ENCODE measurements at places on chromosomes 13 and 19. TPM values are rescaled to one million over a fixed set of nuclear protein-coding genes. Genes with fewer than 3 reads are reported as not detected.

The KLK5 gene
- not detected for total RNA-seq

The PABPC3 gene
- total RNA-seq: 0.14 TPM

The TSHZ3 gene
- total RNA-seq: 3.0 TPM

The GJB6 gene
- not detected for total RNA-seq

The TEKTIP1 gene
- total RNA-seq: 2.0 TPM

The CCDC8 gene
- 23.9 TPM for total RNA-seq

The ATP4B gene
- not detected for total RNA-seq

The KASH5 gene
- not detected for total RNA-seq

DNA sequence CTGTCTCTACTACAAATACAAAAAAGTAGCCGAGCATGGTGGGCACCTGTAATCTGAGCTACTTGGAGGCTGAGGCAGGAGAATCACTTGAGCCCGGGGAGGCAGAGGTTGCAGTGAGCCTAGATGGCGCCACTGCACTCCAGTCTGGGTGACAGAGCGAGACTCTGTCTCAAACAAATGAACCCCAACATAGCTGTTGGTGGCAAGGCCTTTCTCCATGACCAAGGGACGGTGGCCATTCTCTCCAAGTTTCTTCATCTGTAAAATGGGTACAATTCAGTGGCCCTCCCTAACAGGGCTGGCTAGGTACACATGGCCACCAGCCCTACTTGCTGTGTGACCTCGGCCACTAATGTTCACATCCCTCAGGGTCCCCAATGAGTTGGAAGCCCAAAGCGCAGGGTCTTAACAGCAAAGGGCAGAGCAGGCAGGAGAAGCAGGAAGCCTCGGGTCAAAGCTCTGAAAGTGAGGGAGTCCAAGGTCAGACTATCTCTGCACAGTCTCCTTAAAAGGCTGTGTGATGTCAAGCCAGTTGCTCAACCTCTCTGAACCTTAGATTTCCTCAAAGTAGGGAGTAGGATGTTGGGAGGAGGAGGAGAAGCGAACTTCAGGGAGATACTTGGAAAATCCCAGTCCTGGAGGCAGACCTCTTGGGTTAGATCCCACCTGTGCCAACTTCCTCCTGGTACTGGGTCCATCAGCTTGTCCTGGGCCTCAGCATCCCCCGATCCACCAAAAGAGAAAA lies 2.7 kb downstream of the JUND start:
- no peak for DNase-seq

- no peak for DNase-seq
These were observed 135.0 kb upstream of the KL start for GRCh38 chr13:32881074-32881776.

GRCh38 chr13:25440061-25440460 lies 68.3 kb downstream of the ATP8A2 start:
- no peak for DNase-seq

- no peak for DNase-seq
These were observed 12.7 kb upstream of the ZNF43 start for GRCh38 chr19:21848706-21849105.

GRCh38 chr13:44432650-44433049 lies 59.0 kb downstream of the SERP2 start:
- no peak for DNase-seq

GRCh38 chr19:7488736-7489353 lies at the start of gene PEX11G:
TSS of gene PEX11G (minus strand) at chr19:7489035. CDS start at chr19:7489010, 25 bp downstream.
- DNase-seq: peak; percentile 90

- no peak for DNase-seq
These were observed 1824.2 kb downstream of the OLFM4 start for GRCh38 chr13:54852831-54853230.

DNA sequence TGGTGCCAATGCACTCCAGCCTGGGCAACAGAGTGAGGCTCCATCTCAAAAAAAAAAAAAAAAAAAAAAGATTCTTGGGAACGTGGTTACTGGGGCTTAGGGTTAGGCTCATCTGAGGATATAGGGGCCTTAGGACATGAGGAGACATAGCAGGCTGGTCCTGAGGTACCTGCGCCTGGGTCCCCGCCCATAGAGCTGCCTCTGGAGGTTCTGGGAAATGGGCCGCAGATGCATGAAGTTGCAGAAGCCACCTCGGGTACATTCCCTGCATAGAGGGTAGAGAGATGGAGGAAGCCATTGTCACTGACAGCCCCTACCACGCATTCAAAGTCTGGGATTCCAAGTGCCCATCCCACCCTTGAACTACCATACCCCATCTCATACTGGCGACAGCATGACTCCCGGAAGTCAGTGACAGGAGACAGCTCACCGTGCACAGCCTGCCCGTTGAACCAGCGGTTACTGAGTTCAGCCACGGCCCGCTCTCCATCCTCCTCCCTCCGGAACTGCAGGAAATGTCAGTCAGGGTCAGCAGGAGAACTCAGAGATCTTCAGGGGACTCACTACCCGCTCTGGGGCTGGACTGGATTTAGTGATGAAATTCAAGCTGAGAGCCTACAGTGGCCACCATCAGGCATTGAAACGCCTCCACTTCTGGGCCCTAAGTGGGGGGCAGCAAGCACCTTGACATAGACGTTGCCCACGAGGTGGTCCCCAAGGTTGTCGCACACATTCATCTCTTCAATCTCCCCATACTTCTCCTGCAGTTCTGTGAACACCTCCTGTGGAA lies 1.4 kb downstream of the U2AF1L4 start:
- no peak for DNase-seq

DNA sequence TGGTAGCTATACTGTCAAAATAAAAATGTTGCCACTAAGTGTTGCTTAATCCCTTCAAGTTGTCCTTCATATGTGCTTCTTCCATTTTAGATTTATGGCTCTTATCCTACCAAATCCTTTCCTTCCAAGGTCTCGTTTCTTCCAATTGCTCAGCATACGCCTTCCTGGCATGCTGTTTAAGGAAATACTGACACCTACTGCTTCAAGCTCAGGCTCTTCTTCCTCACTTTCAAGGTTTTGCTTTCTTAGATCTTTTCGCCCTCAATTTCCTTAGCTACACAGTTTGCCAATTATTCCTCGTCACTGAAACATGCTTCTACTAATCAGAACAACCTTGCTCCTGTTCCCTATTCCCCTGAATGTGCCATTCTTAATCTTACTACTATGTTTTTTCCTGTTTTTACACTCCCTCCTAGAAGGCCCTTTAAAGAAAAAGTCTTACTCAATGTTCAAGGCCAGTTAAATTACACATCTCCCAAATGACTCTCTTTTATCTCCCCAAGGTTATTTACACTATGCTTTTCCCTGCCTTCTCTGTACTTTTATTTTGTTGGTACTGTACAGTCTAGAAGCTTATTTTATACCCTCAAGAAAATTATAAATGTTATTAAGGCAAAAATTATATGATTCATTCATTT lies 343.1 kb downstream of the MZT1 start:
- DNase-seq: no peak

DNA sequence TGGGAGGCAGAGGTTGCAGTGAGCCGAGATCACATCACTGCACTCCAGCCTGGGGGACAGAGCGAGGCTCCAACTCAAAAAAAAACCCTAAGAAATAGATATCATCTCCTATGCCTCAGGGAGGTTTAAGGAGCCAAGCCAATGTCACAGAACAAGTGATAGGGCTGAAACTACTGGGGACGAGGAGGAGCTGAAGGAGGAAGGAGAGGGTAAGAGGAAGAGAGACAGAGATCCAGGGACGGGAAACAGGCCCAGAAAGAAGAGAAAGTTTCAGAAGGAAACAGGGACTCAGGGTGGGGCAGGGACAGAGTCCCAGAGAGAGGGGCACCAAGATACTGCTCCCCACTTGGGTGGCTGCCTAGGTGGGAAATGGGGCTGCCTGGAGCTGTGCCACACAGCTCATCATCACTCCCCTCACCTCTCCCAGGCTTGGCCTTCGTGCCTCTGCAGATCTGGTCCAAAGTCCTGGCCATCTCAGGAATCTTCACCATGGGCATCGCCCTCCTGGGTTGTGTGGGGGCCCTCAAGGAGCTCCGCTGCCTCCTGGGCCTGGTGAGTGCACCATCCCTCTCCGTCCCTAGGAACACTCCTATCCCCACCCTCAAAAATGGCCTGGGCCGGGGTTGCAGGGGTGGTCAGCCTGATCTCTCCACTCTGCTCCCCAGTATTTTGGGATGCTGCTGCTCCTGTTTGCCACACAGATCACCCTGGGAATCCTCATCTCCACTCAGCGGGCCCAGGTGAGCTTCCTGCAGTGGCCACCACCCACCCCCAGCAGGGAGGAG lies 1.5 kb downstream of the CD37 start:
- no peak for DNase-seq

- DNase-seq: no peak
These were observed 917.4 kb upstream of the MIR17HG start for GRCh38 chr13:90430127-90430526.

DNA sequence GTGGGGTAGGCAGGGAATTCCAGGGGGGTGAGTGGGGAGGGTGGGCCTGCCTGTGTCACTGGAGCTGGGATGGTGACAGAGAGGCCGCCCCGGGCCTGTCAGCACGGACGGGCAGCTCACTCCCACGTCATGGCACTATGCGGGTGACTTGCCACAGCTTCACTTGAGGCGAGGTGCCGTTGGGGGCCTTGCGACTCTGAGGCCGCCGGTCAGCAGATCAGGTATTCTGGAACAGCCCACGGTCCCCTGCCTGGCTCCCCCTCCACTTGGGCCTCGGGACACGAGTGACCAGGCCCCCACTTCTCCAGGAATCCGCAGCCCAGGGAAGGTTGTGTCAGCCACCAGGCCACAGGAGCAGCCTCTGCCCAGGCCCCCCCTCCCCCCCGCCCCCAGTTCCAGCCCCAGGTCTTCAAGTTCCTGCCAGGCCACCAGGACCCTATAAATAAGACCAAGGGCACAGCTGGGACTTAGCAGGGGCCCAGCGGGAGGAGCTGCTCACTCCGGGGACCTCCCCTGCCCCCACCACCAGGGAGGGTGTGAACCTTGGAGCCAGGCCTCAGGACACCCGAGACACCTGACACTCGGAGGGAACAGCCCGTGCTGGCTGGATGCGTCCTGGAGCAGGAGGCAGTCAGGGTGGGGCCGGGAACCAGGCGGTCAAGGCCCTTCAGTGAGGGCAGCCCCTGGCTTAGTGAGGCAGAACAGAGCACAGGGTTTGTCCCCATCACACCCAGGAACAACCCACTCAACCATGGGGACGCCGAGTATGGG lies 2.7 kb upstream of the MIDN start:
- DNase-seq: no peak

Measured in neural crest cell (in vitro differentiated cells).